ENCODE measurements at places on chromosomes 1 and 21. TPM values are rescaled to one million over a fixed set of nuclear protein-coding genes. Genes with fewer than 3 reads are reported as not detected.
A peak's percentile ranks its signal among the peaks of the same experiment; 100 is the strongest.

TRIM17 gene
- 0.88 TPM for total RNA-seq

IFNLR1 gene
- total RNA-seq = 5.9 TPM

ERG gene
- 27.2 TPM for total RNA-seq

BATF3 gene
- total RNA-seq = 8.1 TPM

SHISA4 gene
- total RNA-seq = 49.0 TPM

GRCh38 chr1:40477678-40478053 is 576 bp downstream of the ZFP69 start:
- peak; percentile 25 for DNase-seq

GRCh38 chr1:156121457-156121856 is 6.9 kb downstream of the LMNA start:
- no peak for DNase-seq

GRCh38 chr1:180194048-180194425 is 36.0 kb upstream of the LHX4 start:
- DNase-seq = no peak

GRCh38 chr21:46436621-46437020 is 22.1 kb upstream of the DIP2A start:
- no peak for DNase-seq

DNA sequence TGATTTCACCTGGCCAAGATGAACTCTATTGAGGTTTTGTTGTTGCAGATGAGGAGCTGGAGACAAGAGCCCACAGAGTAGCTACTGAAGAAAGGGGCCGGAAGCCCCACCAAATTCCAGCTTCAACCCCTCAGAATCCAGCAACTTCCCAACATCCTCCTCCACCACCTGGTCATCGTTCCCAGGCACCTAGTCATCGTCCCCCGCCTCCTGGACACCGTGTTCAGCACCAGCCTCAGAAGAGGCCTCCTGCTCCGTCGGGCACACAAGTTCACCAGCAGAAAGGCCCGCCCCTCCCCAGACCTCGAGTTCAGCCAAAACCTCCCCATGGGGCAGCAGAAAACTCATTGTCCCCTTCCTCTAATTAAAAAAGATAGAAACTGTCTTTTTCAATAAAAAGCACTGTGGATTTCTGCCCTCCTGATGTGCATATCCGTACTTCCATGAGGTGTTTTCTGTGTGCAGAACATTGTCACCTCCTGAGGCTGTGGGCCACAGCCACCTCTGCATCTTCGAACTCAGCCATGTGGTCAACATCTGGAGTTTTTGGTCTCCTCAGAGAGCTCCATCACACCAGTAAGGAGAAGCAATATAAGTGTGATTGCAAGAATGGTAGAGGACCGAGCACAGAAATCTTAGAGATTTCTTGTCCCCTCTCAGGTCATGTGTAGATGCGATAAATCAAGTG is 14.3 kb downstream of the CD2 start:
- no peak for DNase-seq

DNA sequence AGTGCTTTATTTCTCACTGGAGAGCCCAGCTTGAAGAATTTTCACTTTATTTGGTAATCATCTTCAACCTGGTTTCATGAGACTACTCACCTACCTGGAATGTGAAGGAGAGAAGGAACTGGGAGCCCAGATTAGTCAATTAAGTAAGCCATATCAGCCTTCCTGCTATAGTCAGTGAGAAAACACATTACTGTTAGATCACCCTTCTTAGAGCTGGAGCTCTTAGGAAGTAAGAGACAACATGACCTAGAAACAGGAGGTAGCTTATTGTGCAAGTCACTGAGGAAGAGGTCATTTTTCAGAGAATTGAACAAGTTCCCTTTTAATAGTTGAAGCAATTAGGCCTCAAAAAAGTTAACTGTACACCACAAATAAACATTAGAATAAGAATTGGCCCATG is 49.2 kb upstream of the TEKT2 start:
- no peak for DNase-seq

DNA sequence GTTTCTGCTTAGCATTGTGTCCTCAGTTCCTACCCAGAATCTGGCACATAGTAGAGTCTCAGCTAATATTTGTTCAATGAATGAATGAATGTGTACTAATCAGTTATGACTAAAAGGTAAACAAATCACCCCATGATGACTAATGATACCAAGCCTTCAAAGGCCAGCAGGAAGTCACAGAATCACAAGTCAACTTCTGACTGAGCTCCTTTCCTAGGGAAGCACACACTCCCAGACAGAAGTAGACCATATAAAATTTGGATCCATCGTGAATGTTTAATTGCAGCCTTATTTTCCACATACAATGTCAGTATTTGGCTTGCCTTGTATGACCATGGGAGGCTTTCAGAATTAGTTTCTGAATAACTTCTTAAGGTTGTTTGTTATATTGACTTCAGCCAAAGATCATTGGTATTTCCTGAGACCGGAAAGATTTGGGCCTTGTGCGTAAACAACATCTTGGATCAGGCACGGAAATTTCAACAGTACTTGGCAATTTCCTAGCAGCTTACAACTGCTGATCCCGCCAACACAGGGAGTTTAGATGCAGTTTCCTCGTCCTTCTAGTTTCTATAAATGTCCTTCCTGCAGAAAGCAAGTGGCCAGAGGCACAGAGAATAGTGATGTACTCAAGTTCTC is 185.9 kb upstream of the ATP1B1 start:
- DNase-seq = peak; percentile 28

GRCh38 chr1:199684686-199685273 is 342.7 kb upstream of the NR5A2 start:
- no peak for DNase-seq

DNA sequence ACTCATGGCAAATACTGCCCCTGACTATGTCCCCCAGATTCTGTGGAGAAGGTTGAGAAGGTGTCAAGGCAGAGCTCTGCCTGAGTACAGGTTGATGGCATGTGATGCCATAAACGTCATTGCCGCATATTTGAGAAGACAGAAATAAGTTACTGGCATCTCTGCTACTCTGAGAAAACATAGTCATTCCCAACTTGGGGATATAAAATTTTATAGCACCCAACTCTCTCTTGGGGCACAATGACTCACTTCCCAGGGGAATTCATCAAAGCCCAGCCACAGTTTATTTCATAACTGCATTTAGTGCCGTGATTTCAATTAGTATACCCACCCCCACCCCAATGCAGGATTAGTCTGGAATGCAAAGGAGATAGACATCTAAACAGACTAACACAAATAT is 101.9 kb upstream of the TNR start:
- DNase-seq = no peak

All from left cardiac atrium (tissue), 4 donors.